ENCODE measurements at places on chromosomes 7 and 10. TPM values are rescaled to one million over a fixed set of nuclear protein-coding genes. Genes with fewer than 3 reads are reported as not detected.

Gene FRMPD2
- 1.3 TPM for total RNA-seq

Gene SKIDA1
- 11.8 TPM for total RNA-seq

Gene MYL7
- total RNA-seq, result 1.6 TPM

DNA sequence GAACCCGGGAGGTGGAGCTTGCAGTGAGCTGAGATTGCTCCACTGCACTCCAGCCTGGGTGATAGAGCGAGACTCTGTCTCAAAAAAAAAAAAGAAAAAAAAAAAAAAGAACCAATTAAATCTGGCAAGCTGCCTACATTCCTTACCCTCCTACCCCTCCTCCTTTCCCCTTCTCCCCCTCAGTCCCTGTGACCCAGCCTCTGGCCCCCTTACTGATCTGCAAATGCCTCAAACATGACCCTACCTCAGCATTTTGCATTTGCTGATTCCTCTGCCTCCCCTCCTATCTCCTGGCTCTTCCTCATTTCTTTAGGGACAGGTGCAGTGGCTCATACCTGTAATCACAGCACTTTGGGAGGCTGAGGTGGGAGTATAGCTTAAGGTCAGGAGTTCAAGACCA, 19.3 kb downstream of the CDHR3 start:
- DNase-seq, result no peak

GRCh38 chr7:153935095-153935494, 117.1 kb upstream of the DPP6 start:
- no peak for DNase-seq

DNA sequence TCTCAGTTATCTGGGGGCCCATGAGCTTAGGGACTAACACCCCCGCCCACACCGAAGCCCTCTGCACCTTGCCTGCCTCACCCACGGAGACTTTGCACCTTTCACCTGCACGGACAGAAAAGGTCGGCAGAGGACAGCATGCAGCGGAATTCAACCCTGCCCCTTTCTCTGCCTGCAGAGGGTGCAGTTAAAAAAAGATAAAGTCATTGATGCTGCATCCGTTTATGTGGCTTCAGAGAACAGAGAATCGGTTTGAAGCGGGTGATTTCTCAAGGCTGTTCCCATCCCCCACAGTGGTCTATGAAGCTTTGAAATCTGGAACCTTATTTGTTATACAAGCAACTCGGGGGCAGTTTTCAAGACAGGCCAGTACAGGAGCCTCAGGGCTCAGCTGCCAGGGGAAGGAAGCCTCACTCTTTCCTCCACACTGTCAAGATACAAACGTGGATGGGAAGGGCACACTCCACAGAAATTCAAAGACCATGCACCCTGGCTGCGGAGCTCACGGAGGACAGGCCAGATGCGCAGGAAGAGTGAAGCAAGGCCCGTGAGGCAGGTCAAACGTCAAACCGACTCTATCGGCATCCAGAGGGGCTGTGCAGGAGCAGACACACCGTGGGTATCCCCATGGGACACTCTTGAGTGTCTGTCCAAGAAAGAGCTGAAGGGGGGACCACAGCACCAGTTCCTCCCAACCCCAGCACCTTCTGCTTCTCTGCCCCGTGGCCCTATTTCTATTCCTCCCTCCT, 66.3 kb downstream of the INSIG1 start:
- no peak for DNase-seq
